Stimulated activated naive B cell treated with anti-CD40 and anti-IgM and Interleukin-4, amounts not matched to agents 10 μg/mL and 1 μg/mL and 100 μg/mL, for 72 hours (primary cell): ENCODE measurements at places on chromosomes 5 and 9.
A peak's percentile ranks its signal among the peaks of the same experiment; 100 is the strongest.

DNA sequence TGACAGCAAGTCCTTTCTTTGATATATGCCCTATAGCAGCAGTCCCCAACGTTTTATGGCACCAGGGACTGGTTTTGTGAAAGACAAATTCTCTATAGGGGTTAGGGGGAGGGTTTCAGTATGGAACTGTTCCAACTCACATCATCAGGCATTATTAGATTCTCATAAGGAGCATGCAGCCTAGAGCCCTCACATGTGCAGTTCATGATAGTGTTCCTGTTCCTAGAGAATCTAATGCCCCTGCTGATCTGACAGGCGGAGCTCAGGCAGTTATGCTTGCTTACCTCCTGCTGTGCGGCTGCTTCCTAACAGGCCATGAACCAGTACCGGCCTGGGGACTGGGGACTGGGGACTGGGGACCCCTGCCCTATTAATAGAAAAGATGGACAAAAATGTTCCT is 2.7 kb upstream of the RAPGEF6 start:
- no peak for DNase-seq

- DNase-seq, result no peak
Observed at GRCh38 chr5:123855609-123856008, 343.6 kb downstream of the CSNK1G3 start.

GRCh38 chr5:93100428-93100827 is 480.6 kb downstream of the NR2F1-AS1 start:
- DNase-seq, result no peak

GRCh38 chr9:127785933-127786772 is at the start of gene CDK9:
TSS of gene CDK9 (plus strand) at chr9:127786034. CDS start at chr9:127786149, 115 bp downstream.
- DNase-seq, result peak; percentile 94

DNA sequence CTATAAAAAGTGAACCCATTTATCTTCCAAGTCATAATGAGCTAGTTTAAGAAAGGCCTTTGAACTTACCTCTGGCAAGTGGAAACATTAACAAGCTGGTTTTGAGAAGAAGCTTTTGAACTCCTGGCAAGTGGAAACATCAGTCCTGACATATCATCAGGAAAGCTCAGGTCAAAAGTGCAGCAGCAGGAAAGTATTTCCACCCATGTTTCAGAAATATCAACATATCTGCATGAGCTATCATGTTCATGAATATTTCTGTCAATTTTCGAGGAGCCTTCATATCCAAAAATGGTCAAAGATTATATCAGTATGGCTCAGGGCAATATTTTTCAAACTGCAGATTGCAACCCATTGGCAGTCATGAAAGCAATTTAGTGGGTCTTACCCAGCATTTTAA is 133.9 kb downstream of the PLK2 start:
- no peak for DNase-seq

DNA sequence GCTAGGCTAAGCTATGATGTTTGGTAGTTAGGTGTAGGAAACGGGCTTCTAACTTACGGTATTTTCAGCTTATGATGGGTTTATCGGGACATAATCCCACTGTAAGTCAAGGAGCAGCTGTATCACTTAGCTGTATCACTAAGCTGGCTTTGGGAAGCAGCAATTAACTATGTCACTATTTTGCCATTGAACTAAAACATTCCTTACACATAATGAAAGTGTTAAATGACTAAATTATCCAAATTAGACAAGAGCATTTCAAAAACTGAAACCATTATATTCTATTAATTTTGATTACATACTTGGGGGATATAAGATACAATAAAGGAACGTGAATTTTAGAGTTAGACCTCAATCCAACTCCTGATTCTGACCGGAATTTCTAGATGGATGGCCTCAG is 188.3 kb downstream of the AGTPBP1 start:
- DNase-seq, result no peak

GRCh38 chr5:142931896-142932686 is 161.9 kb downstream of the ARHGAP26 start:
- no peak for DNase-seq

DNA sequence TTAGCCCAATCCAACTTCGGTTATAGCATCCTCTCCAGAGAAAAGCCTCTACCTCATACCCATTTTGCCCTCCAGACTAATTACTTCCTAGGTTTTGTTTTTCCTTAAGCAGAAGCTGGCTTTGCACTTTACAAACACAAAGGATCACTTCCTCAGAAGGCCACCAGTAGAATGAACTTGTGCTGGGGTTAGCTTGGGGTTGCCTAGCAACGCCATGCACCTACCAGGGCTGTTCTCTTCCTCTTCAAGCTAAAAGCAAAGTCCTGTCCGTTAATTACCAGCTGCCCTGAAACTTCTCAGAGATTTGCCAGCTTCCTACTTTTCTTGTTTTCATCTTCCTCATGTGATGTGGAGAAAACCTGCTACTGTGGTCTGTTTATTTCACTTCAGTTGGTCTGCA is 132.0 kb upstream of the WWC1 start:
- no peak for DNase-seq

- DNase-seq, result no peak
Observed at GRCh38 chr5:123598028-123598689, 86.2 kb downstream of the CSNK1G3 start.

DNA sequence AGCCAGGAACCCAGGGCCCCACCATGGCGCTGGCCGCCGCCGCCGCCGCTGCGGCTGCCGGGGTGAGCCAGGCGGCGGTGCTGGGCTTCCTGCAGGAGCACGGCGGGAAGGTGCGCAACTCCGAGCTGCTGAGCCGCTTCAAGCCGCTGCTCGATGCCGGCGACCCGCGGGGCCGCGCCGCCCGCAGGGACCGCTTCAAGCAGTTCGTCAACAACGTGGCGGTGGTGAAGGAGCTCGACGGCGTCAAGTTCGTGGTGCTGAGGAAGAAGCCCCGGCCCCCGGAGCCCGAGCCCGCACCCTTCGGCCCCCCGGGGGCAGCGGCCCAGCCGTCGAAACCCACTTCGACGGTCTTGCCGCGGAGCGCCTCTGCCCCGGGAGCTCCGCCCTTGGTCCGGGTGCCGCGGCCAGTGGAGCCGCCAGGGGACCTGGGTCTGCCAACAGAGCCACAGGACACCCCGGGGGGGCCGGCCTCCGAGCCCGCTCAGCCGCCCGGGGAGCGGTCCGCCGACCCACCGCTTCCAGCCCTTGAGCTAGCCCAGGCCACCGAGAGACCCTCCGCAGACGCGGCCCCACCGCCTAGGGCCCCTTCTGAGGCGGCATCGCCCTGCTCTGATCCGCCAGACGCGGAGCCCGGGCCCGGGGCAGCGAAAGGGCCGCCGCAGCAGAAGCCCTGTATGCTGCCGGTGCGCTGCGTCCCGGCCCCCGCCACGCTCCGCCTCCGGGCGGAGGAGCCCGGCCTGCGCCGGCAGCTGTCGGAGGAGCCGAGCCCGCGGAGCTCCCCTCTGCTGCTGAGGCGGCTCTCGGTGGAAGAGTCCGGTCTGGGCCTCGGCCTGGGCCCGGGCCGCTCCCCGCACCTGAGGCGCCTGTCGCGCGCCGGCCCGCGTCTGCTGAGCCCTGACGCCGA is 749 bp downstream of the SOWAHA start:
- no peak for DNase-seq

GRCh38 chr5:14487897-14488570 is 93.6 kb upstream of the OTULINL start:
- no peak for DNase-seq

GRCh38 chr5:80181618-80182211 is 74.1 kb downstream of the SERINC5 start:
- DNase-seq, result no peak

- no peak for DNase-seq
Observed at GRCh38 chr9:33211695-33212393, 28.1 kb upstream of the SPINK4 start.

GRCh38 chr9:19154135-19154612 is 26.9 kb upstream of the PLIN2 start:
- no peak for DNase-seq

GRCh38 chr5:56175488-56175887 is 57.6 kb downstream of the ANKRD55 start:
- no peak for DNase-seq

DNA sequence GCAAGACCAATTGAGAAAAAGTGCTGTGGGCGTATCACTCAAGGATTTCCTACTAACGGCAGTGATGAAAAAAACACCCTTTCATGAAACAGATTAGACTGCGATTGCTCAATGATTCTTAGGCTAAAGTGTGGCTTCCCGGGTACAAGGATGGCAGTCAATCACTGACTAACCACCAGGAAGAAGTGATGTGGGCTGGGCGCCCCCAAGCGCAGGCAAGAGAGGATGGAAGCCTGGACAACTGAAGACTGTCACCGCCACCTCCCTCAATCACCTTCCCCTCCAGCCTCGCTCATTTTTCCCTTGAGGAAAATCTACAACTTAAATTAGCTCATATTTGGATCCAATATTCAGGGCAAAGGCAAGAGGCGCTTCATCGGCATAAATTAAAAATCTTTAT is 707.2 kb downstream of the MTRR start:
- DNase-seq, result no peak

DNA sequence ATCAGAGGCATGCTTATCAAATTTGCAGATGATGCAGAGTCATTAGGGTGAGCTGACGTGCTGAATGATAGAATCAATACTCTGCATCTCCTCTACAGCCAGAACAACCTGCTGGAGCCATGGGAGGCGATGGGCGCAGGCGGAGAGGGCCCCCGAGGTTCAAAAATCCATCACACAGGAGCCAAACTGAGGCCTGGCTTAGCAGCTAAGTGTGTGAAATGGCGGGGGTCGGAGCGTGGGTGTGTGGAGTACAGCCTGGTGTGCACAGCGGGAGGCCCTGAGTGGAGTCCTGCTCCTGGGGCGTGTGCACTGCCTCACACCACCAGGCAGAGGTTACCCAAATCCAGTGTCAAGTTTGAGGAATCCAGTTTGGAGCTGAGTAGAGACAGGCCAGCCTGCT is 73.2 kb downstream of the MVB12B start:
- no peak for DNase-seq

GRCh38 chr5:43634621-43635020 is 31.6 kb downstream of the NNT start:
- no peak for DNase-seq

DNA sequence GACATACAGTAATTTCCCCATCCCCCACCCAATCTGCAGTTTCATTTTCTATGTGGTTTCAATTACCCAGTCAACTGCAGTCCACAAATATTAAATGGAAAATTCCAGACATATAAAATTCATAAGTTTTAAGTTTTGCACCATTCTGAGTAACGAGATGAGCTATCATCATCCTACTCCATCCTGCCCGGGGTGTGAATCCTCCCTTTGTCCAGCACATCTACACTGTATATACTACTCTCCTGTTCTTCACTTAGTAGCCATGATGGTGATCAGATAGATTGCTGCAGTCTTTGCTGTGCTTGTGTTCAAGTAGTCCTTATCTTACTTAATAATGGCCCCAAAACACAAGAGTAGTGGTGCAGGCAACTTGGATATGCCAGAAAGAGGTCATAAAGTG is 11.3 kb downstream of the OXCT1 start:
- DNase-seq, result no peak

GRCh38 chr5:72379936-72380335 is 59.8 kb downstream of the PTCD2 start:
- no peak for DNase-seq

GRCh38 chr5:83554686-83555085 is 83.1 kb downstream of the VCAN start:
- no peak for DNase-seq

DNA sequence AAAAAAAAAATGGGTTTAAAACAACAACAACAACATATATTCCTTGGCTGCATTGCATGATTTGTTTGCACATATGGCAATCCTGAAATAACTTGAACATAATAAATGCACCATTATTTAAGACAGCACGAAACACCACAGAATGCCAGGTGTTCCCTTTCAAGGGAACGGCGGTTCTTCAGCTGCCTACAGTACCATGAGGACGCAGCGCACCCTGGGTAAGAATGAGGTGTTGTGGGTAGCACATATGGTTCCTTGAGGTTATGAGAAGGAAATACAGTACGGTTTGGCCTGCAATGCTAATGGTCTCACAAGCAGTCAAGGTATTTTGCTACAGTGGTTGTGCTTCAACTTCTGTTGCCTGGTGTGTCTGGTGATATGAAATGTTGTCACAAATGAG is 174.8 kb downstream of the SLC12A2 start:
- no peak for DNase-seq

- DNase-seq, result no peak
Observed at GRCh38 chr5:11329679-11330078, 568.6 kb upstream of the DAP start.

DNA sequence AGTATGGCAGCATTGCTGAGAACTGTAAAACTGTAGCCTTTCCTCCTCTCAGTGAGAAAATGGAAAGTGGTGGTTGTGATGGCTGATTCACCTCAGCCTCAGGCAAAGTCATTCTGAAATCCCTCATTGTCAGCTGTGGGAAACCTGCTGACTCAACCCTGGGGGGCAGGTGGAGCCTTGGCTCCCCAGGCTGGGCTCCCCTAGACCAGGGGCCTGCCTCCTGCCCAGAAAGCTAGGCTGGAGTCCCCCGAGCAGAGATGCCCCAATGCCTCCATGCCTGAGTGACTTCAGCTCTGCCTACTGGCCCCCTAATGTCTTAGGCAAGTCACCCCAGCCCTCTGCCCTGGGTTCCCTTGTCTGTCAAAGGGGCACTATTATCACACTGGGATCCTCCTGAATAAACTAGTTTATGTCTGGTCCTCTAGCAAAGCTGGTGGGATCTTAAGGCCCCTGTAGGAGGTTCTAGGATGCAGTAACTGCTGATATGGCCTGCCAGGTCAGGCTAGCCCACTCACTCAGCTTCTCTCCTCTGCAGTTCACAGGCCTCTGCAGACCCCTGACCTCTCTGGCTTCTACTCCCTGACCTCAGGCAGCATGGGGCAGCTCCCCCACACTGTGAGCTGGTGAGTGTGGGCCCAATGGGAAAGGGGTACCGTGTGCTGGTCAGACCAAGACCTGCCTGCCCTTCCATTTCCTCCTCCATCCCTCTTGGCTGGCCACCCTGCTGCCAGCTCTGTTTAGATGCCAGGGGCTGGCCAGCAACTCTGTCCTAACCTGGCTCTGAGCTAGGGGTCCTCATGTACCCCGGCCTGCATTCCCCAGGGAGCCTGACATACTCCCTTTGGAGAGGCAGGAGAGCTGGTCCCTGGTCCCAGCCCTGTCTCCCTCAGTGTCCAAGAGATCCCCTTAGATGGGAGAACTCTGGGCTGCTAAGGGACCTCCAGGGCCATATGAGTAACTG is 24.2 kb downstream of the TCF7 start:
- DNase-seq, result peak; percentile 56

GRCh38 chr5:154542581-154542980 is 64.6 kb upstream of the HAND1 start:
- no peak for DNase-seq

- DNase-seq, result no peak
Observed at GRCh38 chr5:22611327-22611726, 241.8 kb downstream of the CDH12 start.

DNA sequence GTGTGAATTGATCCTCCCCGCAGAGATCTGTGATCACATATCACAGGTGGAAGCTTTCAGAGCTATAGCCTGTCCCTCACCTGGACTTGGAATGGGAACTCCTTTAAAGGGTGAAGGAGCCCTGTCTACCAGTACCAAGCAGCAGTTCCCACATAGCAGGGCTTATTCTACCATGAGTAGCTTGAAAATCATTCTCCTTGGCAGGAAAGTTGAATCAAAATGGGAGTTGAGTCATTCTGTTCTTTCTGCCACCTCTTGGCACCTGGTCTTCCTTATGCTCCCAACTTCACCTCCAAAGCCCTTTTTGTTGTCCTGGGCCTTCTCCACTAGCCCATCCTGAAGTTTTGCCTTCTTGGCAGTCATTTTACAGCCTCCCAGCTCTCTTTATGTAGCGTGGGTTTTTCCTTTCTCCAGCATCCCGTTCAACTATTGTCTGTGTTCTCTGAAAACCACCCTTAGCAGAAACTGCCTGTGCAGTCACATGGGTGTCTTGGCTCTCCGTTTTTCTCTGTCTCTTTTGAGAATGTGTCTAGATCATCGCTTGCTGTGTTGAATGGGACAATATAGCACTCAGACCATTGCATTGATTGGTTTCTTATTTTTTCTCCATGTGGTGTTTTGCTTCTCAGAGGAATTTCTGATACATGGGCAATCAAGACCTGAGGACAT is 222.2 kb downstream of the AOPEP start:
- DNase-seq, result no peak
